ENCODE measurements at places on chromosomes 11 and 22. TPM values are rescaled to one million over a fixed set of nuclear protein-coding genes. Genes with fewer than 3 reads are reported as not detected.

DNA sequence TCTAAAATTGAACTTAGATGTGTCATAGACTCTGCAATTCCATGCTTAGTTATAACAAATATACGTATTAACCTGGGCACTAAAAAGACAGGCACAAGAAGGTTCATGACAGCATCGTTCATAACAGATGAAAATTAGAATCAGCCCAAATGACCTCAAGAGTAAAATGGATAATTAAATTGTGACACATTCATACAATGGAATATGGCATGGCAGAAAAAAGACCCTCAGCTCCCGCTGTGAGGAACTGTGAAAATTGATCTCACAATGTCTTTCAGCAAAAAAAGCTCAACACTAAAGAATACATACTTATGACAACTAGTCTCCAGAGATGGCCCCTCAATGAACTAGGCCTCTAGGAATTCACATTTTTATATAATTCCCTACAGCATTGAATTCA, 386.0 kb downstream of the GUCY1A2 start:
- H3K4me3 ChIP-seq: no peak overlapping the region
- no peaks in the 10 kb centered on the region for H3K4me1 ChIP-seq
- H3K27ac ChIP-seq: no peak overlapping the region
- H3K27me3 ChIP-seq: no peaks in the 10 kb centered on the region
- DNase-seq: no peak

DNA sequence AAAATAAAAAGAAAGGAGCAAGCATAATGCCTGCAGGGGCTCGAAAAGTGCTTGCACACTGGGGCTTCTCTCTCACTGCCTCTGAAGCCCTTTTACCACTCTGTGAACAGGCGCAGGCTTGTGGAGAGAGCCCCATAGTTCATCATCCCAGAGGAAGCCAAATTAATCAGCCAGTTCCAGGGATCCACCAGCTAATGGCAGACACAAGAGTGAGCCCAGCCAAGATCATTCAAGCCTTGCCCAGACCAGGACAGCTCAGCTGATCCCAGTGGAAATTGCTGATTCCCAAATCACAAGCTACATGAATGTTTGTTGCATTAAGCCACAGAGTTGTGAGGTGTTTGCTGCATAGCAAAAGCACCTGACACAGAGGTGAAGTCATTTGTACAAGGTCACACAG, 135.3 kb downstream of the CHST1 start:
- DNase-seq: no peak
- H3K27ac ChIP-seq: no peak overlapping the region
- no peaks in the 10 kb centered on the region for H3K36me3 ChIP-seq
- H3K4me3 ChIP-seq: no peak overlapping the region
- no peaks in the 10 kb centered on the region for H3K4me1 ChIP-seq

The UCP3 gene
- total RNA-seq: 0.08 TPM

The CASP1 gene
- 4.1 TPM for total RNA-seq

- H3K27me3 ChIP-seq: peaks cover 34% of the 10 kb centered on the region
- H3K4me1 ChIP-seq: peaks cover 13% of the 10 kb centered on the region
- H3K27ac ChIP-seq: no peak overlapping the region
- no peaks in the 10 kb centered on the region for H3K36me3 ChIP-seq
- no peak for DNase-seq
- H3K4me3 ChIP-seq: no peak overlapping the region
Observed at GRCh38 chr11:45924036-45924915, 1.8 kb downstream of the LARGE2 start.

GRCh38 chr11:105774899-105775298, 165.0 kb downstream of the GRIA4 start:
- H3K27ac ChIP-seq: no peak overlapping the region
- H3K27me3 ChIP-seq: no peaks in the 10 kb centered on the region
- no peak overlapping the region for H3K4me3 ChIP-seq
- DNase-seq: no peak
- H3K4me1 ChIP-seq: no peaks in the 10 kb centered on the region
- no peaks in the 10 kb centered on the region for H3K36me3 ChIP-seq

The APOL5 gene
- total RNA-seq: not detected

The CASP5 gene
- not detected for total RNA-seq

- no peak overlapping the region for H3K4me3 ChIP-seq
- H3K36me3 ChIP-seq: no peaks in the 10 kb centered on the region
- peak overlapping the region; percentile 31 for H3K27ac ChIP-seq
- no peaks in the 10 kb centered on the region for H3K27me3 ChIP-seq
- peaks cover 17% of the 10 kb centered on the region for H3K4me1 ChIP-seq
- peak; percentile 79 for DNase-seq
Observed at GRCh38 chr22:41557401-41558240, 3.2 kb upstream of the CSDC2 start.

The CD3D gene
- not detected for total RNA-seq

The ACR gene
- total RNA-seq: not detected

- no peaks in the 10 kb centered on the region for H3K36me3 ChIP-seq
- H3K4me1 ChIP-seq: peaks cover 3% of the 10 kb centered on the region
- no peak overlapping the region for H3K27ac ChIP-seq
- H3K4me3 ChIP-seq: no peak overlapping the region
Observed at GRCh38 chr11:35121326-35121865, 17.6 kb upstream of the CD44 start.

GRCh38 chr11:119501777-119502405, 78.9 kb upstream of the THY1 start:
- no peaks in the 10 kb centered on the region for H3K27me3 ChIP-seq
- H3K36me3 ChIP-seq: no peaks in the 10 kb centered on the region
- no peak for DNase-seq
- no peaks in the 10 kb centered on the region for H3K4me1 ChIP-seq
